ENCODE measurements at places on chromosomes 16 and 17.

DNA sequence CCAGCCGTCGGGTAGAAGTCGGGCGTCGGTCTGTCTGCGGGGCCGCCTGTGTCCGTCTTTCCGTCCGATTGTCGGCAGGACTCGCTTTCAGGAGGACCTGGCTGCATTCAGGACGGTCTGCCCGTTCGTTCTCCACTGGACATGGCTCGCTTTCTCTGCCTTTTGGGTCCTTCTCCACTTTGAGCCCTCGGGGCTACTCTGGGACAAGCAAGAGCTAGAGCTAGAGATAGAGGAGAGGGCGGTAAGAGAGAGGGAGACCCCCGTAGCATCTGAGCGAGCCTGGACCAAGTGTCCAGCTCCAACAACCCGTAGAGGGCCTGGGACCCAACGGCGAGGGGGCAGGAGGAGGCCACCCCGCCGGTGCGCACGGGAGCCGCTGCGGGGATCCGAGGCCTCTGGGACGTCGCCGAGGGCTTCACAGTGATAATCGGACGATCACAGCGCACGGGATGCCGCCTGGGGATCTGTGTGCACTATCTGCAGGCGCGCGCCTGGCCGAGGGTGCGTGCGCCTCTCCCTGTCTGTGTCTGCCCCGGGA, 4.5 kb downstream of the TBX4 start:
- no peak for DNase-seq

DNA sequence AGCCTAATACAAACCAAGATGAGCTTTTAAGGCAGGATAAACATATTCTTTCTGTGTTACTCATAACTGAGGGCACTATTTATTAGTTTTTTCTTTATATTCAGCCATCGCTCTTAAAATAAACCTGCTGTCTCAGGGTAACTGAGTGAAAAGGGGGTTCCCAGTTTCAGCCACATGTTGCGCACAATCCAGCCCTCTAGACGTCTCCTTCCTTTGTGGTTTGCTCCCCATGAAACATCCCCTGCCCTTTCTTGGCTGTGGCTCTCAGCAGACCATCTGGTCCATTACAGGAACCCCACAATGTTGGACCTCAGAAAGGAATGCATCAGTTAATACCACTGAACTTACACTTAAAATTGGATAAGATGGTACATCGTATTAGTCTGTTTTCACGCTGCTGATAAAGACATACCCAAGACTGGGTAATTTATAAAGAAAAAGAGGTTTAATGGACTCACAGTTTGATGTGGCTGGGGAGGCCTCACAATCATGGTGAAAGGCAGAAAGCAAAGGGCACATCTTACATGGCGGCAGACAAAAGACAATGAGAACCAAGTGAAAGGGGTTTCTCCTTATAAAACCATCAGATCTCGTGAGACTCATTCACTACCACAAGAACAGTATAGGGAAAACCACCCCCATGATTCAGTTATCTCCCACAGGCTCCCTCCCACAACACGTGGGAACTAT, 12.6 kb upstream of the IL21R start:
- DNase-seq = no peak

GRCh38 chr17:44308320-44308818, at the start of gene RUNDC3A:
TSS of gene RUNDC3A (plus strand) at chr17:44308601. CDS start at chr17:44308833, 232 bp downstream.
- peak; percentile 79 for DNase-seq

GRCh38 chr16:4407543-4408322, 8.7 kb downstream of the CORO7 start:
- DNase-seq = no peak

GRCh38 chr17:17358060-17358751, 55.0 kb downstream of the NT5M start:
- no peak for DNase-seq

GRCh38 chr17:70011750-70012149, 63.3 kb upstream of the KCNJ16 start:
- DNase-seq = no peak

GRCh38 chr16:69405757-69406156, 18.7 kb upstream of the CYB5B start:
- no peak for DNase-seq

All from Jurkat, Clone E6-1 (cell line).